Placental epithelial cell (primary cell): ENCODE measurements at places on chromosomes 3 and 15. TPM values are rescaled to one million over a fixed set of nuclear protein-coding genes. Genes with fewer than 3 reads are reported as not detected.

PCLAF gene
- 16.1 and 26.2 TPM in 2 replicates for total RNA-seq

THBS1 gene
- 5,290 and 10,188 TPM in 2 replicates for total RNA-seq

TMCO5A gene
- total RNA-seq = not detected in 2 replicates

LYSMD2 gene
- 0.22 TPM in 1 of 2 replicates, not detected in the other for total RNA-seq

CCR3 gene
- 0.33 TPM in 1 of 2 replicates, not detected in the other for total RNA-seq

CSPG5 gene
- 0.33 and 1.6 TPM in 2 replicates for total RNA-seq
